Activated naive CD8-positive, alpha-beta T cell treated with anti-CD3 and anti-CD28 coated beads, Interleukin-2, amount 10 ng/mL, durations not matched to agents 7 days and 5 days (primary cell): ENCODE measurements at places on chromosomes 5 and 9. TPM values are rescaled to one million over a fixed set of nuclear protein-coding genes. Genes with fewer than 3 reads are reported as not detected.

Gene NUTM2F
- not detected for total RNA-seq

Gene ARHGAP26
- 32.0 TPM for total RNA-seq

Gene SEC61B
- 83.8 TPM for total RNA-seq

Gene OR13C4
- total RNA-seq = not detected

Gene CLIC3
- total RNA-seq = 14.7 TPM

Gene SPATA31A5
- total RNA-seq = not detected

Gene TICAM2
- 1.7 TPM for total RNA-seq

Gene MGAT1
- 186 TPM for total RNA-seq

Gene HMMR
- total RNA-seq = 50.5 TPM

Gene COL5A1
- 0.71 TPM for total RNA-seq

Gene HDHD3
- 20.0 TPM for total RNA-seq

Gene SCGB3A2
- not detected for total RNA-seq

Gene CCL27
- not detected for total RNA-seq

Gene PDCD1LG2
- 0.44 TPM for total RNA-seq

Gene FSD1L
- 4.9 TPM for total RNA-seq

Gene F12
- 2.2 TPM for total RNA-seq

Gene CFAP90
- not detected for total RNA-seq

Gene WWC1
- 0.82 TPM for total RNA-seq

Gene PCDHA7
- not detected for total RNA-seq
